ENCODE measurements at places on chromosomes 2 and 18.

- DNase-seq: no peak
Measured at GRCh38 chr2:199818026-199818425, 33.0 kb downstream of the FTCDNL1 start.

- DNase-seq: no peak
Measured at GRCh38 chr2:205361272-205361671, 321.0 kb upstream of the NRP2 start.

- DNase-seq: no peak
Measured at GRCh38 chr2:232783278-232783677, 6.9 kb upstream of the KCNJ13 start.

DNA sequence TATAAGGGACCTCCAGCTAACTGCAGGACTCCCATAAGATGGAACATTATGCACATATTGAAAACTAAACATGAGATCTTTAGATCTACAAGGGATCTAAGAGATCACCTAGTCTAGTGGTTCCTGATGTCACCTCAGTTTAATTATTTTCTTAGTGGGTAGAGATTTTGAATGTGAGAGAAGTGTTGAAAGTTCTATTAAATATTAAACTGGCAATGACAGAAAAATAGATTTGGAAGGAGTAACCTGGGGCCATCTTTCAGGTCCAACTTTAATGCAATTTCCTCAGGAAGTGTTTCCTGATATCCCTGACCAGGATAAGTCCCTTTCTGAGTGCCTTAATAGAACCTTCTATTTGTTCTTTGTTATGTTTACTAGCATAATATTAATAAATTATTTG, 29.1 kb upstream of the CPS1 start:
- no peak for DNase-seq

DNA sequence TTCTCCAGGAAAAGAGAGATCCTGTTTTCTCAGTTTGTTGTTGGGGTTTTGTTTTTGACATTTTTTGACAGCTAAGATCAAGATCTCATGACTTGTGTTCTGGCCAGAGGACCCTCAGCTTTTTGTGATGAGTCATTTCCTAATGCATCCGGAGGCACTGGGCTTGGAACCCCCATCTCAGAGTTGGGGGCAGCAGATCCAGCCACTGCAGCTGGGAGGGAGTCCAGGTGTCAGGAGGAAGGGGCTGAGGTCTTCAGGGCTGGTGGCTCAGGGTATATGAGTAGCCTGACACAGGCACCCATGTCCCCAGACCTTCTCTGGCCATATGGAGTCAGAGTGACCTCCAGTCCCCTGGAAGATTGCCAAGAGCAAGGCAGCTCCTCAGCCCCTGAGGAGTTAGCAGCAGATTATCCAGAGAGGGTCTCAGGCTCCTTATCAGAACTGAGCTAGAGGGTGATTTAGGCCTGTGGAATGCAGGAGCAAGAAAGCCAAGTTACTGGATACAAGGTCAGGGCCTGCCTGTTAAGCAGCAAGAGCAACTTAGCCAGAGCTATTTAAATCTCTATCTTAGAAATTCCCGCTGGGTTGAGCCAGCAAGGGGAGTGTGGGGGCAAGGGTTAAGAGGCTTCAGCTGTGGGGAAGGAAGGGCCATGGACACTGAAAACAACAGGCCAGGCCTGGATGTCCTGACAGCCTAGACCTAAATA, 62.4 kb downstream of the TANC1 start:
- DNase-seq: peak; percentile 50

DNA sequence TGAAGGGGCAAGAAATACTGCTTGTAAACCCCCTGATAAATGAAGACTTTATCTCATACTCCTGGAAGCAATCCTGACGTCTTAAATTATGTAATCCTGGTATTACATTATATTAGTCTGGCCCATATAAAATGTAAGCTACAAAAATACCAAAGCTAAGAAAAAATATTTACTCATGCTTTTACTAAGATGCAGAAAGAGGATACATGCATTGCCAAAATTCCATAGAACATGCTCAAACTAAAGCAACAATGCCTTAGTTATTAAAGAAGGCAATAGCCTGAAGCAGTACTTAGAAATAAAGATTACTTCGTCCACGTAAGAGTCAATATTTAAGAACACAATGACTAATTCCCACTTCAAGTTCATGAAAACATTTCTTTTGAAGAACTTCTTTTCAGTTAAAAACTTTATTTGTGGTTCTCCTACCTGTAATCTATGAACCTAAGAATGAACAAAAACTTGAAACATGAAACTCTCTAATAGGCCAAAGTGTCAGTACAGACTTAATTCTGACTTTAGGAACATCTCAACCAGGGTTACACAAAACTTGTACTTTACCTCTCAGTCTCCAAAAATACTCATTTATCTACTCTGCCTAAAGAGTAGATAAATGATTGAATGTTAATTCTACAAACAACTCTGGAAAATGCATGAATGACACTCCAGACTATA, 117.3 kb downstream of the THADA start:
- no peak for DNase-seq

GRCh38 chr2:204145263-204145751, 208.7 kb downstream of the ICOS start:
- DNase-seq: peak; percentile 88

GRCh38 chr18:21933931-21934765, 193.6 kb downstream of the MIB1 start:
- no peak for DNase-seq

DNA sequence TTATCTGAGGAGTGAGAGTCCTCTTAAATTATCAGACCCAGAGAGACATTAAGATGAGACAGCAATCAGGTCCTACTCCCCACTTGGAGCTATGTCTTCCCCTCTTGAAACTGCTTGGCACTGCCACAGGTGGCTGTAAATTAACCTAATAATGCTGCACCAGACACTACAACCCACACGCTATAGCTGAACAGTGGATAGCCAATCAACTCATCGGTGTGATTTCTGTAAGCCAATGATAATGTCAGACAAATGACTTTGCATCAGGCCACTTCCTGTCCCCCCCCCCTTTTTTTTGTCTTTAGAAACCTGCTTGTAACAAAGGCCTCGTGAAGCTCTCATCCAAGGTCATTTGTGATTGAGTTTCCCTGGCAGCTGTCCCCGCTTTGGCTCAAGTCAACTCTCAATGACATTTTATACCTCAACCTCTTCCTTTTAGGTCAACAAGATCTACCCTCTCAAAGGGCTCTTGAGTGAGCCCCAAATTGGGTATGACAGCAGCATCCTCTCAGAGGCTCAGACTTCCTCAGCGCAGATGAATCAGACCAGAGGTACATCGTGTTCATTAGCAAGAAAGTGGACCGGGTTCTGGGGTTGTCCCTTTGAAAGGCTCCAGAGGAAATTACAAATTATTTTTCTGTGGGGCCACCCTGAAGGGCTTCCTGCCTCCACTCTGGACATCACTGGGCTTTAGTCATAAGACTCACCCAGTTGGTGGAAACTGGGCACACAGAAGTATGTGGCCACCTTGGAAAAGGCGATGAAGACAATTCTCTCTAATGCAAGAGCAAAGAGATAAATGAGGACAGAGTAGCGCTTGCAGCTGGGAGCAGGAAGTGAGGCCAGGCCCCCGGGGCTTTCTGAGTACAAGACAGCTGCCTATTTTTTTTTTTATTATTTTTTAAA, 73.6 kb downstream of the COPS8 start:
- DNase-seq: no peak

DNA sequence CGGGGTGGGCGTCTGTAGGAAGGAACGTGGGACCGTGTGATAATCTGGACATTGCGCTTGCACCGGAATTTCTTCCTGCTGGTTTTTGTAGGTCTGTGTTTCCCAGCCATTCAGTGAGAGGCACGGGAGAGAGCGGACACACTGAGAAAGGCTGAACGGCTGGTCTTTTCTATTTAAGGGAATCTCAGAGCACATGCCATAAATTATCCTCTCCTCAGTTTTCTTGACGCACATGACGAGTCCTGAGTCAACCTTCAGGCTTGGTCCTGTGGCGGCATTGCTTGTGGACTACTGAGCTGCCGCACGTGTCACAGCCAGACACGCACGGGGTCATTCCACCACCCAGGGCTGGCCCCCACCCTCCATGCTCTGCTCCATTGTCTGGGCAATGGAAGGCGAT, 519.3 kb upstream of the ID2 start:
- DNase-seq: no peak

All from HT-29 (cell line).